ENCODE measurements at places on chromosomes 4 and X.
A peak's percentile ranks its signal among the peaks of the same experiment; 100 is the strongest.

DNA sequence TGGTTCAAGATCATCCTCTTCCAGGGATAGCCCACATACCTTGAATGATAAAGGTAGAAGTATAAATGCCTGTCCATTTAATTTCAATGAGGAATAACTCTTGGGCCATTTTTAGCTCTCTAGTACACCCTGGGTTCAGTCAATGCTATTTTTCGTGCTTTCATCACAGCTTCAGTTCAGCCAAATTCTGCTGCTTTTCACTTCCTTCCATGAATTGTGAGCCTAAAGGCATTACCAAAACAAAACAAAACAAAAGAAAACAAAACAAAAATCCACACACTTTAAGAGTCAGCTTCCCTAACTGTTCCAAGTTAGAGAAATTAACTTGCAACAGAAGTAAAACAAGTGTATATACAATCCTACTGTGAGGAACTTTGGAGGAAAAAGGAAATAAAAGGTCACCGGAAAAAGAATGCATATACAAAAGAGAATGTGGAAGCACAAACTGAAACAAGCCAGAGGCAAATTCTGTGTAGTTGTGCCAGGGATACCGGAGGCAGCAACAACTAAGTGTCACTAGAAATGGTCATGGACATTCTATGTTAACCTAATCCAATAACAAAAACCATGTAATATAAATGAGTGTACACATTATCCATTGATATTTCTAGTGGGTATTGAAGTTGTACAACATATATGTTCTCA, 423.1 kb downstream of the KCTD8 start:
- DNase-seq: no peak

GRCh38 chr4:74322301-74322700, 14.0 kb downstream of the EPGN start:
- no peak for DNase-seq

GRCh38 chr4:7352486-7352885, 82.2 kb downstream of the PSAPL1 start:
- DNase-seq: no peak

GRCh38 chrX:54042609-54043021, 1.7 kb downstream of the PHF8 start:
- peak; percentile 3 for DNase-seq

GRCh38 chrX:67781132-67781531, 237.3 kb downstream of the AR start:
- DNase-seq: no peak

DNA sequence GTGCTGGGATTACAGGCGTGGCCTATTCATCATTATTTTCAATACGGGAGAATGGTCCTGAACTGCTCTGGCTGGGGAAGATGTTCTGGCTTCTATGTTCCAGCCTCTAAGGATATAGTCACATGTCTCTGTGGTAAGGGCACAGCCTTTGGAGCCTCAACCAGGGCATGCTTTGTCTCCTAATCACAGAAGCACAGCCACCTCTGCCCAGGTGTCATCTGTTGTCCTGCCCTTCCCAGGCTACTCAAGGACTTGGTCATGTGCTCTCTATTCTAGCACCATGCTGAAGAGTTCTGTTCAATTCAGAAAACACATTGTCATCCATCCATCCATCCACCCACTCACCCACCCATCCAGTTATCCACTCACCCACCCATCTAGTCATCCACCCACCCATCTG, 29.5 kb downstream of the ASMTL start:
- DNase-seq: no peak

DNA sequence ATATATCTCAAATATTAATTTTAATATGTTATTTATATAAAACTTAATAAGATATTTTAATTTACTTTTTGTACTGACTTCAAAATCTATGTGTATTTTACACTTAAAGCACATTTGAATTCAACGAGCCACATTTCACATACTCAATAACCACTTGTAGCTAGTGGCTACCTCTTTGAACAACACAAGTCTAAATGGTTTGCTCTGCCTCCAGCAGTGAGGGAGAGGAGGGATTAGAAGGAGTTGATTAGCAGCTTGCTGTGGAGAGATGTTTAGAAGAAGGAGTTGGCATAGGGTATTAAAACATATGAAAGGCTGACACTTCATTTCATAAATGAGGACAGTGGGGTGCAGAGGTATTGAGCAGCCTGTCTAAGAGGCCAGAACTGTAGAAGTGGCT, 124.0 kb downstream of the ARHGAP24 start:
- no peak for DNase-seq

DNA sequence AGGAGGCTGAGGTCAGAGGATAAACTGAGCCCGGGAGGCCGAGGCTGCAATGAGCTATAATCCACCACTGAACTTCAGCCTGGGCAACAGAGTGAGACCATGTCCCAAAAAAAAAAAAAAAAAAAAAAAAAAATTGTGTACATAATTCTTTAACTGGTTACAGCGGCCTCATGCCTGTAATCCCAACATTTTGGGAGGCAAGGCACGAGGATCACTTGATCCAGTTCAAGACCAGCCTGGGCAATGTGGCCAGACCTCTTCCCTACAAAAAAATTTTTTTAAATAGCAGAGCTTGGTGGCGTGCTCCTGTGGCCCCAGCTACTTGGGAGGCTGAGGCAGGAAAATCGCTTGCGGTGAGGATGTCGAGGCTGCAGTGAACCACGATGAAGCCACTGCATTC, 9.3 kb downstream of the KLHL15 start:
- DNase-seq: no peak

GRCh38 chr4:109010521-109010920, 247.7 kb upstream of the ETNPPL start:
- no peak for DNase-seq

DNA sequence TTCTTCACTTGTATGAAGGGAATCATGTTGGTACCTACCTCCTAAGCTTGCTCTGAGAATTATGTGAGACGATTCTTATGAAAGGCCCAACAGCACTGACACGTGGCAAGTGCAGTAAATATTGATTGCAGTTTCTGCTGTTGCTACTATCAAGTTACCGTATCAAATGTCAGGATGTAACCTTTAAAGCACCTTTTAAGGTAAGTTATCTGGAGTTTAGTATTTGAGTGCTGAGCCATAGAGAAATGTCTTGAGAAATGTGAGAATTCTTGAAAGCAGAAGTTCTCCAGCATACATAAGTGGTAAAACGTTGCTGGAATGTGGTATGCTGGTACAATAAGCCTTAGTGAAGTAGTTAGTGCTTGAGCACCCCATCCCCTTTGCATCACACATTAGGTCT, 90.4 kb downstream of the PHOX2B start:
- no peak for DNase-seq

DNA sequence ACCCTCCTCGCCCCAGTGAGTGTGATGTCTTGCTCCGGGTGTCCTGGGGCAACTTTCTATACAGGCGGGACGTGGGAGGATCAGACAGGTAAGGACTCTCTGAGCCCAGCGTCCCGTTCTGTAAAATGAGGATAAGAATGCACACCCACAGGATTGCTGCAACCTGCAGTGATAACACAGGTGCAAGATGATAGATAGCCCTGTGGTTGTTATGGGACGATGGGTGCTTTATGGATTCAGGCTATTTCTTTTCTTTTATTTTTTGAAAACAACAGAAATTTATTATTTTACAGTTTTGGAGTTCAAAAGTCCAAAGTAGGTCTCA, 28.6 kb downstream of the BEX3 start:
- no peak for DNase-seq

GRCh38 chr4:153495480-153496193, 29.5 kb downstream of the TMEM131L start:
- no peak for DNase-seq

DNA sequence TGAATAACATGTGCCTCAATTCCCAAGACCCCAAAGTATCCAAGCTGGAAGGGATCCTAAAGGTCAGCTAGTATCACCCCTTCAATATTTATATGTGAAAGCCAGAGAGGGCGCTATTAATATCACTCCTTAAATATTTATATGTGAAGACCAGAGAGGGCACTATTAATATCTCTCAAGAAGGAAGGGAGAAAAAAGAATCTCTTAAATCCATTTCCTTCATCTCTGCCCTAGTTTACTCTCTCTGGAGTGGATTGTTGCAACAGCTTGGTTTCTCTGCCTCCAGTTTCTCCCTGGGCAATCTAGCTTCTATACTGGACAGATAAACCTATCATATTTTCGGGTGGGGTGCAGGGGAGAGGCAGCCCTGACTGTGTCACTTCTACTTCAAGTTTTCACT, 31.6 kb upstream of the MSN start:
- no peak for DNase-seq

DNA sequence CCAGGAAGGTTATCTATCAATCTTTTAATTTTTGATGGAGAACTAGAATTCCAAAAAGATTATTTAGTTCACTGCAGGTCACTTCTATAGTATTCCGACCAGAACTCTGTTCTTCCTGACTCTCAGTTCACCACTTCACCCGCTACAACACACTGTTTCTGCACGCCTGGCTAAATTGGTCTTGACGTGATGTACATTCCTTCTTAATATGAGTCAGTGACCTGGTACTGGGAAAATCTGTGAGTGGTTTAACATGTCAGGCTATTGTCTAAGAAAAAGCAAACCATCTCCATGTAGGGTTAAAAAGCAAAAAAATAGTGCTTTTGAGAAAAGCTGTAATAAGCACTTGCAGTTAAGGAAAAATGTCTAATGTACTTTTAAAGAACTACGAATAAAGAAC, 120.4 kb downstream of the NDST3 start:
- no peak for DNase-seq

DNA sequence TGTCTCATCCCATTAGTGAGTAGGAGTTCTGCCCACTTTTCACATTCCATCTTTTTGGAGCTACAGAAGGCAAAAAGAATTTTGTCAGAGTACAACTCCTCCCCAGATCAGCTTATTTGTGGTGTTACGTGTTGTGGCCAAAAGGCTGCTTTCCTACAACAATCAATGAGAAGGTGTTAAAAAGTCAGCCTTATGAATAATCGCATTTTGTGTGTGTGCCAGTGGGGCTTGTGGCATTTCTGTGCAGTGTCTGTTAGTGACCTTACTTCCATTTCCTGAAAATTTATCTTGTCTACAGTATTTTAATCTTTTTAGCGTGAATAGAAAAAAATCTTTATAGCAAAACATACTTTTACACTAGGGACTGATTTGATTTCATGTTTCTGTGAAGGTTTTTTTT, 458.3 kb upstream of the LCORL start:
- no peak for DNase-seq

GRCh38 chrX:133698298-133698697, 283.0 kb upstream of the GPC4 start:
- no peak for DNase-seq

DNA sequence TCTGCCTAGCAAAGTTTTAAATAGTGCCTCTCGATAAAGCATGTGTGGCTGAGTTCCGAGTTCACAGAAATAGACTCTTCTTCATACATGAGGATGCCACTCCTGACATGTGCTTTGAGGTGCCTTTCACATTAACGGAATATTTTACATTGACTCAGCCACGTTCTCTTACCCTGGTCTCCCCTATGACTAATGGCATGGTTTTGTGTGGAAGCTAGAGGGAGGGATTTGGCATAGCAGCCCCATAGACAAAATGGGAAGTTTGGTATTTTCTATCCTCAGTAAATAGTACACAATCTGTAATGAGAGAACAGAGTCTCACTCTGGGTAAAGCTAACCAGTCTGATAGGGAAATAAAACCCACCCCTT, 68.9 kb downstream of the PCDH19 start:
- no peak for DNase-seq

DNA sequence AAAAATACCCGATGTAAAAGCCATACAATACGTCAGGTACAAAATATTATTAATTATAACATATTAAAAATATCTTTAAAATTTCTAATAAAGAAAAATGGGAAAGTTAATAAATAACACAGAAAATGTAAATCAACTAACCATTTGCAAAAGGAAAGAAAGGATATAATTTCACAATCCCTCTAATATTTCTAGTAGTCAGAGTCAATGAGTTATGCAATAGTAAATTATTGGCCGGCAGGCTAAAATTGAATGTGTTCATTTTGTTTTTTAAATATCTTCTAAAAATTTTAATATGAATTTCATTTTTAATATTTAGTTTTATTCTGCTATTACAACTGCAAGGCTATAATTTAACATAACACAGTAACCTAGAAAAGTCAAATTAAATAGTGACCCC, 155.7 kb downstream of the FBXW7 start:
- DNase-seq: no peak

DNA sequence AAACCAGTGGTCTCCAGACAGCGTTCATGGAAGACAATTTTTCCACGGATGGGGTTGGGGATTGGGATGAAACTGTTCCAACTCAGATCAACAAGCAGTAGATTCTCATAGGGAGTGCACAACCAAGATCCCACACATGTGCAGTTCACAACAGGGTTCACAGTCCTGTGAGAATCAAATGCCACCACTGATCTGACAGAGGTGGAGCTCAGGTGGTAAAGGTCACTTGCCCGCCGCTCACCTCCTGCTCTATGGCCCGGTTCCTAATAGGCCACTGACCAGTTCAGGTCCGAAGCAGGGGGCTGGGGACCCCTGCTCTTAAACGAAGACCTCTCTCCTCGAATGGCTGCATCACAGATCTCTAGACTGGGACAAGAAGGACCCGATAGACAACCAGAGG, 4.4 kb downstream of the APBB2 start:
- DNase-seq: no peak

- no peak for DNase-seq
These were observed 25.6 kb upstream of the PLS3 start for GRCh38 chrX:115535421-115535820.

DNA sequence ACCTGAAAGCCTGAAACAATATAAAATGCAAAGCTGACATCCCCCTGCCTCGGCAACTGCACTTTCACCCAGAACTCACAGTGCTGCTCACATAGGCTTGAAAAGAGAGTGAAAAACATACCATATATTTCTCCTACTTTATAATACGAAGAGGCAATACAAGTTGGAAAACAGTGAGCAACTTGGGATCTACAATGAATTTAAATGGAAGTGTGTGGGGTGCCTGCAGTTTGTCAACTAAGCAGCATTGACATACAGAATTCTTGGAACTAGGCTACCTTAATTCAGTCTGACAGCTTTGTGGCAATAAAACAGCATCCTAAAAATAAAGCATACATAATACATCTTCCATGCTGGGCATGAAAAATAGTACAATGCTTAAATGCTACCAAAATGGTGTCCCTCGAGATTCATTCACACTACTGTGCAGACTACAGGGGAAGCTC, 8.0 kb downstream of the GASK1B start:
- DNase-seq: no peak

DNA sequence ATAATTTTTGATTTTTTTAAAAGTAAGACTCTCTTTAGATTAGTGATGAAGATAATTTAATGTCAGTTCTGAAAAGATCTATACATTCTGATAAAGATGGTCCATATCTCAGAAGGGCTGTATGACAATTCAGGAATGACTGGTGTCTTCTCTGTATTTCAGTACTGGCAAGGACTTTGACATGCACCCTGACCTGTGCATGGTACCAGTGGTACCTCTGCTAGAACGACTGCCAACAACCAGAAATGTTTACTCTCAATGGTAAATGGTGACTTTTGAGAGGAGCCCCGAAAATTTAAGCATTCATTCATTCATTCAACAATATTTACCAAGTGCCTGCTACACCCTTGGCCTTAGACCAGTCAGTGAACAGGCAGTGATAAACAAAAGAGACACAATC, 4.8 kb downstream of the NR3C2 start:
- no peak for DNase-seq

GRCh38 chrX:119690921-119691716, 1.8 kb downstream of the SEPTIN6 start:
- DNase-seq: peak; percentile 19

GRCh38 chrX:72478351-72478750, 94.3 kb downstream of the HDAC8 start:
- DNase-seq: no peak

- no peak for DNase-seq
These were observed 1454.8 kb downstream of the RPA4 start for GRCh38 chrX:98338544-98338943.

GRCh38 chrX:52284865-52285264, 84.0 kb upstream of the XAGE2 start:
- no peak for DNase-seq
